ENCODE measurements at places on chromosomes 1 and 21. TPM values are rescaled to one million over a fixed set of nuclear protein-coding genes. Genes with fewer than 3 reads are reported as not detected.

Gene RUNX3
- polyA plus RNA-seq: 0.97 TPM

Gene MYBPHL
- 0.39 TPM for polyA plus RNA-seq

Gene ERG
- 19.8 TPM for polyA plus RNA-seq

DNA sequence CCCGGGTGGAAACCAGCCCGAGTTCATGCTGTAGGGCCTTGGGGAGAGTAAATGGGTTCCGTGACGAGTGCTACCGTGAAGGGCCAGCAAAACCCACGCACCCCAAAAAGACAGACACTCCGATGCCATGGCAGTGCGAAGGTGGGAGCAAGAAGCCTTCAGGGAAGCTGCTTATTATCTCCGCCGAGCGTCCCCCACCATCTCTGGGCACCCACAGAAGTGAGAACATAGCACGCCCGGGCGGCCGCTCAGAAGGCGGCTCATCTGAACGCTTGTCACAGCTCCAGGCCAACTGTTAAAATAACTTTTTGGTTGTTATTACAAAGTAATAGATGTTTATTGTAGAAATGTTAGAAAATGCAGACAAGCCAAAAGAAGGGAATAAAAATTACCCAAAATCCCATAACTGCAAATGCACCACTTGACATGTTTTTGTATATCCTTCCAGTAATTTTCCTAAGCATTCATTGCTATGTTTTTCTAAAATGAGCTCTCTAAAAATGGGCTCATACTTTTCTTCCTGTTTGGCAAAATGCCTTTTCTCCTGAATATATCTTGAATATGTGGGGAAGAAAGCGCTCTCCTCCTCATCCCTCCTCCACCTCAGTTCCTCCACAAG is 234.9 kb downstream of the NPHP4 start:
- no peak for DNase-seq

- DNase-seq: no peak
Observed at GRCh38 chr1:9472386-9473031, 66.8 kb upstream of the SLC25A33 start.

DNA sequence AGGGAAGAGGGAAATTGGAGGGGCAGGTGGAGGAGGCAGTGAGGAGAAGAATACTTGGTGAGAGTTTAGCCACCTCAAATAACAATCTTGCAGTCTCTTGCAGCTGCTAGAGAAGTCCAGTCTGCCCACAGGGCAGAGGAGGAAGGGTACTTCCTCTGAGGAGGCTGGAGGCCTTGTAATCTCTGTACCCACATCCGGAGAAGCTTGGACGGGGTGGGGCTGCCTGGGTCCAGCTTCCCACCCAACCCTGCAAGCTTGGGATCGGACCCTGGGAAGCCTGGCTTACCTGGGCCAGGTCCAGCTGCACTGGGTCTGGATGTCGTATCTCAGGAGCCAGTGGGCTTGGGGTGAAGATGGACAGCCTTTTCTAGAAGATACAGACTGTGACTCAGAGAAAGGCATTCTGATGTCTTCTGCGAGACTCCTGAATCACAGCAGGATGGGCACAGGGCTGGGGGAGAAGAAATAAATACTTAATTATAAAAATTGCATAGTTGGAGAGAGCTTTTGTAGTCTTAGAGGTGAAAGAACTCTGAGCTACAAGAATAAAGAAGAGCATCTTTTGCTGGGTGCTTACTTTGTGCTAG is 111.8 kb upstream of the JUN start:
- no peak for DNase-seq

GRCh38 chr1:214566158-214567104 is 15.0 kb upstream of the PTPN14 start:
- no peak for DNase-seq

DNA sequence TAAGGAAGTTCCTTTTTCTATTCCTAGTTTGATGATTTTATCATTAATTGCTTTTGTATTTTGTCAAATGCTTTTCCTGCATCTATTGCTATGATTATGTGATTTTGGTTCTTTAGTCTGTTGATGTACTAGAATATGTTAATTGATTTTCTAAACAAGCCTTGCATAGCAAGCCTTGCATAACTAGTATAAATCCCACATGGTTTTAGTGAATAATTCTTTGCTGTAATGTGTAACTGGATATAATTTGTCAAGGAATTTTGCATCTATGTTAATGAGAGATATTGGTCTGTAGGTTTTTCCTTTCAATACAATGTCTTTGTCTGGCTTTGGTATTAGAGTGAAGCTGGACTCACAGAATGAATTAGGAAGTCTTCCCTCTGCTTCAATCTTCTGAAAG is 460.2 kb downstream of the LTN1 start:
- DNase-seq: no peak

- no peak for DNase-seq
Observed at GRCh38 chr1:205582471-205583291, 49.1 kb downstream of the ELK4 start.

DNA sequence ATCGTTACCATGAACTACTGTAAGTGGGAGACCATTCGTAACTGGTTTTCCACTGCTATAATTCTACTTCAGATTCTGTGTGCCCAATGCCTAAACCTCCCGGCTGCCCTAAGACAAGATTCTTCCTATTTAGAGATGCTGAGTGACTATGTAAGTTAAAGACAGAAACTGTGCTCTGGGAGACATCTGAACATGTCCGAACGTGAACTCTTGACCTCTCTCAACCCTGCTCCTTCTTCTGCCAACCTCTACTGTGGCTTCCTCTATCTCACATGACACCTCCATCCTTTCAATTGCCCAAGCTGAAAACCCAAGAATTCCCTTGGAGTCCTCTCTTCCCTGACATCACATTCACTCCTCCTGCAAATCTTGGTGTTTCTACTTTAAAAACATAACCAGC is 182.9 kb downstream of the AKT3 start:
- DNase-seq: no peak
